Thoracic aorta (tissue), 2 donors: ENCODE measurements at places on chromosomes 5 and 9. TPM values are rescaled to one million over a fixed set of nuclear protein-coding genes. Genes with fewer than 3 reads are reported as not detected.

GRCh38 chr9:116287721-116288120, 134.1 kb downstream of the PAPPA start:
- no peak for DNase-seq

DNA sequence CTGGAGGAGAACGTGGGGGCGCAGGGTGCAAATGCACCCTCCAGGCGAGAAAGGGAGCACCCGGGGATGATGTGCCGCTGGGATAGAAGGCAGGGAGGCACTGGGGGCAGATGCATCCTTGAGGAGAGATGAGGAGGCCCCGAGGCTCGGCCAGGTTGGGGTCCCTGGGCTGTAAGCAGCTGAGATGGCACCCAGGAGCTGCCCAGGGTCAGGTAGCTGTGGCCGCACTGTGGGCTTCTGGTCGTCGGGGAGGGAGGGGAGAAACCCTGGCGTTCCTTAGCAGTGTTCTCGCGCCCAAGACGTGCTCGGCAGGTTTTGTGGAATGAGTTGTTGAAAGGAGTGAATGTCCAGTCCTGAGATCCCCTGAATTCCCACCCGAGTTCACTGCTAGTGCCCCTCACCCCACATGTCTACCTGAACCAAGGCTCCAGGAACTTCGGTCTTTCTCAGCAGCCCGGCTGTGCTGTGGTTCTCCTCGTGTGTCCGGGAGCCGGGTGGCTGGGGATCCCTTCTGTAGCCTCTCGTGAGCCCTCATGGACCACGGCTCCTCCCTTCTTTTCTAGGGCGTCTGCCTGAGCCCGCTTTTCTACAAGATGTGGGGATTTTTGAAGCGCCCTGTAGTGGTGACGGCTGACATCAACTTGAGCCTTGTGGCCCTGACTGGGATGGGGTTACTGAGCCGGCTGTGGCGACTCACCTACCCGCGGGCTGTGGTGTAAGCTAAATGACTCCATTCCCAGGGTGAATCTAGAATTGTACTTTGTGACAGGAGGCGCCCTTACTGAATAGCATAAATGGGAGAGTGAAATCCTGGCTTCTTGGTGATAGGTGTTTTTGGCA, 1.1 kb downstream of the POMT1 start:
- DNase-seq = no peak

Gene RXFP3
- not detected for total RNA-seq

DNA sequence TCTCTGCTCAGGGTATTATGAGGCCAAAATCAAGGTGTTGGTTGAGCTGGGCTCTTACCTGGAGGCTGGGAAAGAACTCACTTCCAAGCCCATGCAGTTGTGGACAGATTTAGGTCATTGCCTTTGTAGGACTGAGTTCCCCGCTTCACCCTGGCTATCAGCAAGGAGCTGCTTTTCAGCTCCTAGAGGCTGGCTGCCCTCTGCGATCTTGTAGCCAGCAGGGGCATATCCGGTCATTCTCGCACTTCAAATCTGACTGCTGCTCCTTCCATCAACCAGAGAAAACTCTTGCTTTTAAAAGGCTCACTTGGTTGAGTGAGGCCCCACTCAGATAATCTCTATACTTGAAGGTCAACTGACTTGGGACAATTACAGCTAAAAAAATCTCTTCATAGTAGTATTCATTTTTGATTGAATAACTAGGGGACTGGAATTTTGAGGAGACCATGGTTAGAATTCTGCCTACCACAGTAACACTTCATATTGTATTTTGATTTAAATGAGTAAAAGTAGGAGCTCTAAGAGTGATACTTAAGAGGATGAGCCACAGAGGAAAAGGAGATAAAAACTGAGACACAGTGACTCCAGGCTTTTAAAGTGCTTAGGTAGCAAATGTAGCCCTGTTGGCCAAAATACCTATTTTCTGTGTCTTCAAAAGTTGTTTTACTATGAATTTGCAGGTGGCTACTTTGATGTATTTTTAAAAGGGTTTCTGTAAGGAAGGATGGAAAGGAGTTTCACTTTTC, 137.4 kb downstream of the CD180 start:
- no peak for DNase-seq

DNA sequence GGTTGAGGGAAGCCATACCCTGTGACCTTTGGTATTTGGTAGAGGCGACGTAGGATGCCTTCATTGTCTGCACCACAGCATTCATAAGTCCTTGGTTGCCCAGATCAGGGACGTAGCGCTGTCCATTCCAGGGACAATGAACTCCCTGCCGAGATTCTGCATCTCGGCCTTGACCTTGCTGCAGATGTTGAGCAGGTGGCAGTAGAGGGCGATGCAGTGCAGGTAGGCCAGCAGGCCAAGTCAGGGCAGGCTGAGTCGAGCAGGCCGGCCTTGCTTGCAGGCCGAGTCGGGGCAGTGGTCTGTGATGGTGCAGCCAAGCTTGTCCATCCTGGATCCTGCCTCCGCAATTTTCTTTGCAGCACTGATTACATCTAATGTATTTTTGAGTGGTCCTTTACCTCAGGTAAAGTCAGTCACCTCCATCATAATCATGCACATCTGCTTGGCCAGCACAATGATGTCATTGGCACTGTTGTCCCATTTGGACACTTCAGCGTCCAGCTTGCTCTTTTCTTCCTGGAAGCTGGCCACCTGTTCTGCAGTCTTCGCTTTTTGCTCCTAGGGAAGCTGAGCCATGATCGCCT, 93.4 kb upstream of the CCDC112 start:
- no peak for DNase-seq
